Body of pancreas (tissue), 4 donors: ENCODE measurements at places on chromosomes 2 and 18.

- DNase-seq = no peak
Measured at GRCh38 chr2:3040496-3041140, 337.0 kb downstream of the EIPR1 start.

GRCh38 chr18:48348739-48349138 lies 60.4 kb downstream of the ZBTB7C start:
- no peak for DNase-seq

DNA sequence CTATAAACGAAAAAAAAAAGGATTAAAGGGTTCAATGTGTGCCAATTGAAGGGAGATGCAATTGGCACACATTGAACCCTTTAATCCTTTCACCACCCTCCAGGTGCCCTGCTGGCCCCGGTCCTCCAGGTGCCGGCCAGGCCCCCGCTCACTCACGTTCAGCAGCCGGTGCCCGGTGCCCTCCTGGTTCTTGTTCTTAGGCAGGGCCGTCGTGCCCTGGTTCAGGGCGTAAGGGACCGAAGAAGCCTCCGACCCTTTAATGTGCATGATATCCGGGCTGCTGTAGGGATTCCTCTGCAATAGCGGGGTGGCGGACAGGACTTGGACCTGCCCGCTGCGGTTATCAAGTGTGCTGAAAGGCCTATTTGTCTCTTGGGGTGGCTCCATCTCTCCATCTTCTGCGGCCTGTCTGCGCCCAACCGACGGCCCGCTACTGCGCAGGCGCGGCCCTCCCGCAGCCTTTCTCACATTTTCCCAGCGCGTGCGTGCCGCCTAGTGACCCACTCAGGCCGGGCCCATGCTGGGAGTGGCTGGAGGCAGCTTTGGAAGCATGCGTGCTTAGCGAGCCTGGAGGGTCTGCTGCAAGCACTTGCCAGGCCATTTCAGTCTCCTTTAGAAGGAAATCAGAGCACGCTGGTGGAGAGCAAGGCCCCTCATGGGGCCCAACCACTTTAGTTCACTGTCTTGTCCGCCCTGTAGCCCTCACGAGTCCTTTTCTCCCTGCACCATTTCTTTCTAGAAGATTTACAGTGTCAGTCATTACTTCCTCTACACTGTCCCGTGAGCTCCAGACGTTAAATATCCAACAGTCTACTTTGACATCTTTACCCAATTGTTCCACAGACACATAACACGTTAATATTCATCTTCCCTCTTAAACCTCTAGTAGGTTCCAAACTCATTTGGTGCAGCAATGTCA lies 24.3 kb downstream of the TMEM237 start:
- DNase-seq = peak; percentile 67

DNA sequence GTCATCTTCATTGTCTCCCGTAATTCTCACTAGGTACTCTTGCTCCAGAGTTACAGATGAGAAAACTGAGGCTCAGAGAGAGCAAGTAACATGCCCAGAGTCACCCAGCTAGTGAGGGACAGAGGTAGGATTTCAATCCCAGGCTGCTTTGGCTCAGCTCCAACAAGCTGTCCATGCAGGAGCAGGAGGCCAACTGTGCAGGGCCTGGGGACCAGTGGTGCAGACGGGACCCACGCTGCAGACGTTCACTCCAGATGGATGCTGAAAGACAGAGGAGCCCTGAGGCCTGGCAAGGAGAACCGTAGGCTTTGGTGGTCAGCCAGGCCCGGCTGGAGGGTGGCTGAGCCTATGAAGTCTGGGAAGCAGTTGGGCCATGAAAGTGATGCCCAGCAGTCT lies 102.6 kb downstream of the MCFD2 start:
- peak; percentile 24 for DNase-seq

- DNase-seq = no peak
Measured at GRCh38 chr2:29478641-29479040, 363.4 kb downstream of the CLIP4 start.

GRCh38 chr18:54928236-54928635 lies 31.0 kb downstream of the CCDC68 start:
- DNase-seq = no peak

- DNase-seq = no peak
Measured at GRCh38 chr2:120660771-120661459, 74.8 kb upstream of the GLI2 start.

DNA sequence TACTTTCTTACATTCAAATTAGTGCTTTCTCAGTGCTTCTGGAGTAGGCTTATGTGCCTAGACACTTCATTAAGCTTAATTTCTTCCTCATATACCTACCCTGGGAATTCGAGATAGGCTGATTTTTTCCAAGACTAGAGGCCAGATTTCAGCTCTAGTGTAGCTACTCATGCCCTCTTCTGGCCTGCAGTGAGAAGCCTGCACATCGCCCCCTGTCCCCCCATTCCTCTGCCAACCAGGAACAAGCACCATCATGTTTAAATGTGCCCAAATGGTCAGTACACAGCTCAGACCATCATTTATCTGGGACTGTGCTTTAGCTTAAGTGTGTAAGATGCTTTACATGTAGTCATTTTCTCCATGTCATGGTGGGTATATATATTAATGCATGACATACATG lies 1218.8 kb upstream of the LRRTM1 start:
- no peak for DNase-seq

- peak; percentile 52 for DNase-seq
Measured at GRCh38 chr2:144162652-144163051, 357.3 kb downstream of the ZEB2 start.

- DNase-seq = no peak
Measured at GRCh38 chr2:10493634-10494281, 45.6 kb upstream of the ODC1 start.

DNA sequence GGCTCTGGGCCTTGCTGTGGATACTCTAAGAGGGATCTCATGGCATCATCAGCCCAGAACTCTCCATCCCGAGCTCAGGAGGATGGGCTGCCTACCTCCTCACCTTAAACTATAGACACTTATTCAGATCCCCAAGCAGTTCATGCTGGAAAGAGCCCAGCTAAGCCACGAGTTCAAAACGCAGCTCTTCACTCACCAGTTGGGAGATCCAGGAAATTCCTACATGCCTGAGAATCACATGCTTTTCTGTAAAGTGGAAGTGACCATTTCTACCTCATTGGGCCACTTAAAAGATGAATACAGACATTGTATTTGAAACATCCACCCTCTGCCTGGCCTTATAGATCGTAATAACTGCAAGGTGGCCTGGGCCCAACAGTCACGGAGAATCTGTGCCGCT lies 6.6 kb downstream of the ATOH8 start:
- no peak for DNase-seq

DNA sequence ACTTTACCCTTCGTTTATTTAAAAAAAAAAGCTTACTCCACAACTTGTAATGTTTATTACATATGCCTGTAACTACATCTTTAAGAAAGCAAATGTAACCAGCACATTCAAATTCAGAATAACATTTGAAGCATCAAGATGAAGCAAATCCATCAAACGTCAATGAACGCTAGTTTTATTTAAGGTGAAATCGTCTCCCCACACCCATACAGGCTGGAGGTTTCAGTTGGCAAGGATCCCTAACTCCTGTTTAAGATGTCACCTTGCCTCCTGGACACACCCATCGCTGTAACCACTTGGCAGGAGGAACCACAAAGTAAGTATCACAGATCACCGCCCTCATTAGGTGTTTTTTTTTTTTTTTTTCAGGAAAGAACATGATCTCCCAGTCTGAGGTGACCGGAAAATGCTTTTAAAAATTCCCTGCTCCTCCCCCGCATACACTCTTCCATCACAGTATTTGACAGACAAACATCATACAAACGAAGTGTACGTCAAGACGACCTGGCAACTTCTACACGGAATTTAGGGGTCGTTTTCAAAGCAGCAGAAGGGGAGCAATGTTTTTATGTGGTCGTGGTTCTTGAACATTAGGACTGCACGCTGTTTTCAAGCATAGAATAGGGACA lies 19.7 kb upstream of the STPG4 start:
- peak; percentile 81 for DNase-seq

GRCh38 chr2:11541693-11542274 lies 7.9 kb downstream of the GREB1 start:
- no peak for DNase-seq

GRCh38 chr18:74463254-74463653 lies 6.1 kb upstream of the DIPK1C start:
- DNase-seq = no peak
